ENCODE measurements at places on chromosomes 12 and 14.

DNA sequence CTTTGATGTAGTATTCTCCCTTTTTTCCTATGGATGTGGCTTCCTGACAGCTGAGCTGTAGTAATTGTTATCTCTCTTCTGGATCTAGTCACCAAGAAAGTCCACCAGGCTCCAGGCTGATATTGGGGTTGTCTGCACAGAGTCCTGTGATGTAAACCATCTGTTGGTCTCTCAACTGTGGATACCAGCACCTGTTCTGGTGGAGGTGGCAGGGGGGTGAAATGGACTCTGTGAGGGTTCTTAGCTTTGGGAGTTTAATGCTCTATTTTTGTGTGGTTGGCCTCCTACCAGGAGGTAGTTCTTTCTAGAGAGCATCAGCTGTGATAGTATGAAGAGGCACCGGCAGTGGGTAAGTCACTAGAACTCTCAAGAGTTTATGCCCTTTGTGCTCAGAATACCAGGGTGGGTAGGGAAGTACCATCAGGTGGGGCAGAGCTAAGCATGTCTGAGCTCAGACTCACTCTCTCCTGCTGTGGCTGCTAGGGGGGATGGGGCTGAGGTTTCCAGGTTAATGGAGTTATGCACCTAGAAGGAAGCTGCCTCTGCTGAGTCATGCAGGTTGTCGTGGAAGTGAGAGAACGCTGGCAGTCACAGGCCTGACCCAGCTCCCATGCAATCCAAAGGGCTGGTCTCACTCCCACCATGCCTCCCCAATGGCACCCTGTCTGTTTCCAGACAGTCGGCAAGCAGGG, 3.0 kb upstream of the TAS2R14 start:
- no peak for DNase-seq

DNA sequence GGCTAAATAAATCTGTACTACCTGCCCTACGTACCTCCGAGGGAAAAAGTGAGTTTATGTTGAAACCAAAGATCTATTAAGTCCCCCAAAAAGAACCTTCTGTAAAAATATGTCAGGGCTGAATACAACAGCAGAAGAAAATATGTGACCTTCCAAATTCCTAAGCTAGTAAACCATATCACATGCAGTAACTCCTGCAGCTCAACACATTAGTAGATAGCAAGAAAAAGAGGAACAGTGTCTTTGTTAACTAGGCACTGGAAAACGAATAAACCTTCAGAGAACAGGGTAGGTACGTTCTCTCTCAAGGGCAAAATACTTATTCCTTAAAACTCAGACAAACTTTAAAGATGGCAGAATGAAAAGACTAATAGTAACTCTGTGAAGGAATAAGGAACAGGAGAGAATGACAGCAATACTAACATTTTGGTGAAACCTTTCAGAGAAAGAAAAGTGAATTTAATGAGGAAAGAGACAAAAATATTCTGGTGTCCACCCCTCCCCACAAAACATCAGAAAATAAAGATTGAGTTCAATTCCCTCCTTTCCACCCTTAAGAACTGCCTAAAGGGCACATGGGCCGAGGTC, 18.0 kb downstream of the CBX5 start:
- no peak for DNase-seq

GRCh38 chr12:66312189-66312588, 9.9 kb downstream of the HELB start:
- no peak for DNase-seq

- no peak for DNase-seq
These were observed 24.9 kb downstream of the DEGS2 start for GRCh38 chr14:100134586-100134985.

DNA sequence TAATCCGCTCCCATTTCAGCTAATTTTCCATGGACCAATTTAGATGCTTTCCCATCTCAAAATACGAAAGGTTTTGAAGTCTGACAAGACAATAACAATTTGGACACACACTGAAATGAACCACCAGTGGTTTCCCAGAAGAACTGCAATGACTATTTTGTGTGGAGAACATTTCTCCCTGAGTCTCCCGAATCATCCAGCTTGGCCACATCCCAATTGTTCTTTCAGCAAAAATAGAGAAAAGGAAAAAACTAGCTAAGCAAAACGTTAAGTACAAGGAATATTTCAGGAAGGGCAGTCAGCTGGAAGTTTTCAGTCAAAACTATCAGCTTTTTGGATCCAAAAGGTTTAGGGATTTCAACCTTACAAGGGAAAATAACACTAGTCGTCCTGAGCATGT, 390.6 kb downstream of the KCNH5 start:
- no peak for DNase-seq

DNA sequence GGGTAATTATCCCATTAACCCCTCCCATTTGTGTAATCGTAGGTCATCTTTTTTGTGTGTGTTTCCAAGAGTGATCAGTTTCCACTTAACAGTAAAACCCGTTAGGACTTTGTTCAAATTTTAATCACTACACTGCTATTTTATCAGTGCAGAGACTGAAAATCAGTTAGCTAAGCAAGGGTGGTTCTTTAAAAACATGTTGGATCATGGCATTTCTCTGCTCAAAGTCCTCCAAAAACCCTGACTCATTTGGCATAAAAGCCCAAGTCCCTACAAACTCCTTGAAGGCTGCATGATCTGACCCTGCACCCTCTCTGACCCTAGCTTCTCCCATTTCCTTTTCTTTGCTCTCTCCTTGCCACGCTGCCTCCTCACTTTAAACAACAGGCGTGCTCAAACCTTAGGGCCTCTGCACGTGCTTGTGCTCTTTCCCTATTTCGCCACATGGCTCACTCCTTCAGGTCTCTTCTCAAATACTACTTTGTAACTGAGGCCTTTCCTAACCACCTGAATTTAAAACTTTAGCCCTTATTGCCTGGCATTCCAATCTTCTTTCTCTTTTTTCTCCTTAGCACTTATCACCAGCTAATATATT, 13.2 kb upstream of the OVCH1 start:
- no peak for DNase-seq

DNA sequence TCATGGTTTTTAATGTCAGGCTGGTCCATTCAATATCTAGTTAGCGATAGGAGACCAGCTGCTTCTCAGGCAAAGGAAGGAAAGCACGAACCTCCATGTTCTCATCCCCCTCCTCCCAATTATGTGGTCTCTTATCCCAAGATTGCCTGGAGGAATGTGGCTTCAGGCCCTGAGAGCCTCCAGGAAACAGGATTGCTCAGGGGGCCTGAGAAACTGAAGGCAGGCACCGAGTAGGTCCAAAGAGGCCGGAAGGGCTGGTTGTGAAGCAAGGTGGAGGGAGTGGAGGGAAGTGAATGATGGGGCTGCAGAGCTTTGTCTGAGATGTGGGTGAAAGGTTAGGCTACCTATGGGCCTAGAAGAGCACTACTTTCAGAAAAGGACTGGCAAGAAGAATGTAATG, 188.2 kb upstream of the DDHD1 start:
- DNase-seq, result no peak

GRCh38 chr12:90410962-90411361, 544.0 kb downstream of the CCER1 start:
- DNase-seq, result no peak

GRCh38 chr14:70999117-70999516, 91.9 kb downstream of the PCNX1 start:
- DNase-seq, result no peak

GRCh38 chr12:58425481-58426392, 484.4 kb downstream of the ATP23 start:
- DNase-seq, result peak; percentile 78

- no peak for DNase-seq
These were observed 64.8 kb upstream of the CMKLR1 start for GRCh38 chr12:108403952-108404351.

DNA sequence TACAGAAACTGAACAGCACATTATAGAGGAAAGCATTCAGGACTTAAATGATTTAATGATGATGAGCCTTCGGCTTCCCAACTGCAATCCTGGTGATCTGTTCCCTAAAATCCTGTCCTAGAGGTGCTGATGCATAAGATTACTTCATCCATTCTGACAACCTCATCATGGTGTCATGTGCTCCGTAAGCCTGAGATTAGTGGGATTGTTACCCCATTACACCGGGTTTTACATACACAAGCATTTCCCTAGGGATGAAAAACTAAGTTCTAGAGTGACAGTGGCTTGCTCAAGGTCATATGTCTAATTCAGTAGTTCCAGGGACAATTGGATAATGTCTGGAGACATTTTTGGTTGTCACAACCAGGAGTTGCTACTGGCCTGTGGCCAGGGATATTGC, 2.5 kb upstream of the RNASE13 start:
- no peak for DNase-seq

DNA sequence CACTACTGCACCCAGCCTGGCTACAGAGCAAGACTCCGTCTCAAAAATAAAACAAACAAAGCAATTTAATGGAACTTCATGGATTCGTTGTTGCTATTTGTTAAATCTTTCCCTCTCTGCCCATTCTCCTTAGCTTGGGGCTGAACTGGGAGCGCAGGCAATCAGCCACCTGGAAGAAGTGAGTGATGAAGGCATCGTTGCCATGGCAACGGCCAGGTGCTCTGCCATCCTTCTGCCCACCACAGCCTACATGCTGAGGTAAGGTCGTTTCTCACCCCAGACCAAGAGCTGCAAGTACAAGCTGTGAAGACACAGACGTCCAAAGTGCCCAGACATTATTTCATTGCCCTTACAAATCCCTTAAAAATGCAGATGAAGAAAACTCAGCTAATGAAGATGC, 19.1 kb downstream of the AMDHD1 start:
- DNase-seq, result peak; percentile 51

DNA sequence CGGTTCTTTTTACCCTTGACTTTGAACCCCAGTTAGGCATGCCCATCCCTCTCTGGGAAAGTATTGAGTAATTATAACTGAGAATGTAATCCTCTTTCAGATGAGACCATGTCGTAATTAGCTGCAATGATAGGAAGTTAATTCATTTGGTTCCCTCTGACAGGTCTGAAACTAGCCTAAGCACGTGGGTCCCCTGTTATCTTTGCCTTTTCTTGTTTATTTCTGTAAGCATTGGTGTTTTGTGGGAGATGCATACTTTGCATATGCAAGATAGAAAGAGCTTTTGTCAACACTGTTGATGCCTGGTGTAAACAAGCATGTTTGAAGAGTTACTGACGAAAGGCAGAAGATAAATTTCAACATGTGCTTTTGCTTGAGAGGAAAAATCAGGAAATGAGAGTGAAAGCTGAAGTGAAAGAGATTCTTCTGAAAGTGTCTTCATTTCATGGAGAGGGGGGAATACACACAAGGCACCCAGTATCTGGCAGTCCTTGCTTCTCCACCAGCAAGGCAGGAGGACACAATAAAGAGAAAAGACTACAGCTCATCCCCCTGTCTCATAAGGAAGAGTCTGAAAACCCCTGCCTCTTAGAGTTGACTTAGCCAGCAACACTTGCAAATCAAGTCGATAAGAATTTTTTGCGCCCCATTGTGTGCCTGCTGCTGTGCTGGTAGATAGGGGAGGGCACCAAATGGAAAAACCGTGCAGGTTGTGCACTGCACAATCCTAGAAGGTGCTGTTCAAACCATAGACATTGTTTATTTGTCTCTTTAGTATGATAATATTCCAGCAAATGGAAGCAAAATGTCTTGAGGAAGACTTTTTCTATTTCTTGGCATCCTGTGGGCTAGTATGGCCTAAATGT, 77.8 kb downstream of the SLC24A4 start:
- DNase-seq, result no peak

- no peak for DNase-seq
These were observed 883 bp upstream of the MYL2 start for GRCh38 chr12:110921262-110921661.

GRCh38 chr12:89328151-89329030, 23.9 kb downstream of the DUSP6 start:
- DNase-seq, result no peak

- DNase-seq, result no peak
These were observed 118.8 kb upstream of the DIO3 start for GRCh38 chr14:101442451-101442850.

GRCh38 chr14:72559202-72559601, 334.7 kb downstream of the DPF3 start:
- DNase-seq, result no peak

GRCh38 chr14:105865266-105865903, 339.0 kb downstream of the TMEM121 start:
- DNase-seq, result no peak

GRCh38 chr14:73325630-73326299, 88.5 kb downstream of the PAPLN start:
- DNase-seq, result no peak

Measured in COR-L47 (cell line).